ENCODE measurements at places on chromosomes 13 and 19.
A peak's percentile ranks its signal among the peaks of the same experiment; 100 is the strongest.

GRCh38 chr13:24147570-24147963 lies 13.0 kb upstream of the SPATA13 start:
- peak; percentile 72 for DNase-seq

- no peak for DNase-seq
Observed at GRCh38 chr13:39855236-39855635, 199.8 kb downstream of the COG6 start.

- no peak for DNase-seq
Observed at GRCh38 chr19:22327321-22327720, 41.1 kb downstream of the ZNF729 start.

DNA sequence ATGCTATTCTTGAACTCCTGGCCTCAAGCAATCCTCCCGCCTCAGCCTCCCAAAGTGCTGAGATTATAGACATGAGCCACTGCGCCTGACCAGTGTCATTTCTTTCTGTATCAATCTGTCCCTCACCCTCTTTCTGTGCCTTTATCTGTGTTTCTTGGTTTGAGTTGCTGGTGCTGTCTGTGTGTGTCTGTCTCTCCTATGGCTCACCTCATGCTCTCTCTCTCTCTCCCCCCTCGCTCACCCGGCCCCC lies 9.9 kb downstream of the IRF2BP1 start:
- DNase-seq: no peak

Measured in ACHN (cell line).